ENCODE measurements at places on chromosomes 3 and 15.

GRCh38 chr15:74432968-74433591 lies 678 bp downstream of the SEMA7A start:
- DNase-seq: no peak

DNA sequence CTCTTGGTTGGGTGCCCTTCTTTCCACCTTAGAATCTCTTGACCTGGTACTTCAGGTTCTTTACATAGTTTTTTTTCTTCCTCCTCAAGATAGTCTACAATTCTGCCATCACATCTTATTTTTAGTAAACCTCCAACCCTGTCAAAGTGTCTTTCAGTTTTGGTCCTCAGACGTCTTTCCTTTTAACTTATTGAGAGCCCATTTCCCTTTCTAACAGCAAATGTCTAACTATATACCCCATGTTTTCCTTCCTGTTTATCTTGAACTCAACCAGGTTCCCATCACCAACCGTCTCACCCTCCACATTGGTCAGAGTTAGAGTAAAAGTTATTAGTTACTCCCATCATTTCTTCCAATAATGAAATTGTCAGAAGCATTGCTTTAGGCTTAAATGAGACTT lies 10.4 kb downstream of the KBTBD12 start:
- DNase-seq: no peak

DNA sequence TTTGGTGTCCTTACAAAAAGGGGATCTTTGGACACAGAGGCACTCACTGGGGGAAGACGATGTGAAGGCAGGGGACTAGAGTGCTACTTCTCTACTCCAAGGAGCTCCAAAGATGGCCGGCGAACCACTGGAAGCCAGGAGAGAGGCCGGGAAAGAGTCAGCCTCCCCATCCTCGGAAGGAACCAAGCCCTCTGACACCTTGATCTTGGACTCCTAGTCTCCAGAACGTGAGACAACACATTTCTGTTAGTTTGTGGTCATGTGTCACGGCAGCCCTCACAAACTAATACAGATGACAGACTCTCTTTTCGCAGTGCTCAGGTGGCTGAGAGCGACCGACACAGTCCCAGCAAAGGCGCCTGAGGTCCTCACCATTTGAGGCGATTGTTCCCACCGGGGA lies 24.4 kb upstream of the ATP2B2 start:
- no peak for DNase-seq

DNA sequence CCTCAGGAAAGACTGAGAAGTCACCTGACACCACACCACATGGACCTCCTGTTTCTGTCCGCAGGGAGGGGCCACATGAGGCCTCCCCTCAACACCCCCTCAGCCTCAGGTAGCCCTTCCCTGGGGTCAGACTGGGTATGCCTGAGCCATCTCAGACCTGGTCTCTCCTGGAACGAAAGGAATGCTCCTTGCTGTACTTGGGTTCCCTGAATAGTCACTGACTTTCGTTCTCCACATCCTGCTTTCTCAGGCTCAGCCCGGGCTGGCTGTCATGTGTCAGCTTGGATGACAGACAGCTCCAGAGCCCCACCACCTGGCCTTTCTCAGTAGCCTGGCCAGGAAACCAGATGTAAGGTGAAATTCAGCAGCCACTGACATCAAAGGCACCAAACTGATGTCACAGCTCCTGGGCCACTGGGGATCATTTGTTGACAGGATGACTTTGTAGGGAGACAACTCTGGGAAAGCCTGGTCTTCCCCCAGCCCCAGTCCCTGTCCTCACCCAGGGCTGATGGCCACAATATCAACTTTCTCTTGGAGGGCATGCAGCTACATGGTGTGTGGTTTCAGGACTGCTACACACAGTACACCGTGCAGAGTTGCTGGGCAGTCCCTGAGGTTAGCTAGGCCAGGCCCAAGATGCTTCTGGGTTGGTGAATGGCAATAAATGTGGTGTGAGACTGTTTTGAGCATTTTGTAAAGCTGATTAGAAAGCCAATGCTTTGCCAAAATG lies 141.4 kb upstream of the MRPS22 start:
- peak; percentile 63 for DNase-seq

GRCh38 chr3:163560459-163560858 lies 1517.8 kb downstream of the SI start:
- no peak for DNase-seq

Measured in HTR-8/SVneo (cell line).